H9 (cell line): ENCODE measurements at places on chromosomes 16 and 17.

DNA sequence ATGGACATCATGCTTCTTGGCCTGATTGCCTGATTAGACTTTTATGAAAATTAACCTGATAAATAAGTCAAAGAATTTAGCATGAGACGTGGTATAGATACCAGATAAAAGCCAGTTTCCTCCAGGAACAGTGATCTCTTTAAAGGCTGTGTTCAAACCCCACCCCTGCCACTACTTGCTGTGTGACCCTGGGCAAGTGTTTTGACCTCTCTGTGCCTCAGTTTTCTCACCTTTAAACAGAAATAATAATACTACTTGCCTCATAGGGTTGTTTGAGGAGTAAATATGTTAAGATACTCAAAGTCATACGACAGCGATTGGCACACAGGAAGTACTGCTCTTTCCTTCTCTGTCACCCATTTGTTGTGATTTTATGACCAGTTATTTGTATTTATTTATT is 115.5 kb downstream of the MAF start:
- no peak for DNase-seq

DNA sequence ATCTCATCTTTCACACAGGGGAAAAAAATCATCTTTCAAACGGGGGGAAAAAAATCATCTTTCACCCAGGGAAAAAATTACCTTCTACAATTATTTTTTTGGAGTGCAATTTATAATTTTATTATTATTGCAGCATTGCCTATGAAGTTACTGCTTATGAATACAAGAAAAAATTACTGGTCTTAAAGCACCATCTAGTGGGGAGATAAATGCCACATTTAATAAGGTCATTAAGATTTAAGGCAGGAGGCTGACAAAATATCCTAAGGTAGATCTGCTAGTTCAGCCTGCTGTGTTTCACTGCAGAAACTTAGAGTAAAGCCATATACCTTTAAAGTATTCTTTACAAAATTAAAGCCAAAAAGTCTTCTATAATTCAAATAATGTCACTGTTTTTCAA is 13.7 kb downstream of the SHCBP1 start:
- no peak for DNase-seq

DNA sequence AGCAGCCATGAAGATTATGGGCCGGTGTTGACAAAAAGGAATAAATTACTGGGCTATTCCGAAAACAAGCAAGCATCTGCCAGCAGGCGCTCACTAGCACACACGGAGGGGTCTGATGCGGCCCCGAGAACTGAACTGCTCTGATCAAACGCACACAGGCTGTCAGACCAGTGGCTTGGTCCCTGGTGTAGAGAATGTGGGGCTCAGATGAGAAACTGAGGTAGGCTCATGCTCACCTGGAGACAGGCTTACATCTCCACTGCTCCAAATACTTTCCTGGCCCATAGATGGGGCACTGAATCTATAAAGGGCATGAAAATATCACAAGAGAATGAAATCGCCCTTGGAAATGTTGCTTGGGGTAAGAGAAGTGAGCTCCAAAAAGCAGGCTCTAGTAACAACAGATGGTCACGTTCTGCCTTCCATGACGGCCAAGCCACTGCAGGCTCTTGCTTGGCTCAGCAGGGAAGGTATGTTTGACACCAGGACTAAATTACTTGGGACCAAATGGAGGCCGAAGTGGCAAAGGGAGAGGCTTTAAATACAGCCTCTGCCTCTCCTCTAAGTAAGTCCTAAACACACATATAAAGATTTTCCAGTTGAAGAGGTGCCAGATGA is 5.4 kb downstream of the ABR start:
- DNase-seq, result no peak

DNA sequence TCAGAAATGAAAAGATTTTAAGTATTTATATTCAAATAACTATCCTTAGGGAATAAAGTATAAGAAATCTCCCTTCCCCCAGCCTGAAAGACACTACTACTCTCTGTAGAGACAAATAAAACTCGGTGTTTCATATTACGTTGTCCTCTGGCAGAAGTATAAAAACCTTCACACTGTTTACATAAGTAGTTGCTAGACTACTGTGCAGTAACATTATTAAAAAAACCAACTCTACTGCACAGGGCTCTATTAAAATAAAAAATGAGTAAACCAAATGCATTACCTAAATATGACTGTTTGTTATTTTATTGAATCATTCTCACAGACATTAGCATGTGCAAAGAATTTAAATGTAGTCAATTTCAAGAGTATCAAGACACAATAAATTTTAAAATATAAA is 67.4 kb downstream of the MED13 start:
- DNase-seq, result no peak

GRCh38 chr17:59840329-59841090 is 52.2 kb downstream of the TUBD1 start:
- peak; percentile 82 for DNase-seq

GRCh38 chr17:73641826-73642600 is 2.2 kb downstream of the SDK2 start:
- no peak for DNase-seq

- DNase-seq, result no peak
Observed at GRCh38 chr16:11719762-11720161, 22.9 kb downstream of the TXNDC11 start.

- DNase-seq, result no peak
Observed at GRCh38 chr16:86598607-86599565, 20.5 kb downstream of the FOXL1 start.

- DNase-seq, result peak; percentile 45
Observed at GRCh38 chr16:17070882-17071592, 399.7 kb downstream of the XYLT1 start.

GRCh38 chr16:84683691-84684591 is 15.9 kb upstream of the USP10 start:
- DNase-seq, result peak; percentile 75

GRCh38 chr17:55571095-55571494 is 59.8 kb upstream of the SMIM36 start:
- no peak for DNase-seq

- no peak for DNase-seq
Observed at GRCh38 chr17:740240-741017, 8.0 kb downstream of the TLCD3A start.

GRCh38 chr16:66843191-66843590 is 1.0 kb upstream of the CA7 start:
- DNase-seq, result no peak

DNA sequence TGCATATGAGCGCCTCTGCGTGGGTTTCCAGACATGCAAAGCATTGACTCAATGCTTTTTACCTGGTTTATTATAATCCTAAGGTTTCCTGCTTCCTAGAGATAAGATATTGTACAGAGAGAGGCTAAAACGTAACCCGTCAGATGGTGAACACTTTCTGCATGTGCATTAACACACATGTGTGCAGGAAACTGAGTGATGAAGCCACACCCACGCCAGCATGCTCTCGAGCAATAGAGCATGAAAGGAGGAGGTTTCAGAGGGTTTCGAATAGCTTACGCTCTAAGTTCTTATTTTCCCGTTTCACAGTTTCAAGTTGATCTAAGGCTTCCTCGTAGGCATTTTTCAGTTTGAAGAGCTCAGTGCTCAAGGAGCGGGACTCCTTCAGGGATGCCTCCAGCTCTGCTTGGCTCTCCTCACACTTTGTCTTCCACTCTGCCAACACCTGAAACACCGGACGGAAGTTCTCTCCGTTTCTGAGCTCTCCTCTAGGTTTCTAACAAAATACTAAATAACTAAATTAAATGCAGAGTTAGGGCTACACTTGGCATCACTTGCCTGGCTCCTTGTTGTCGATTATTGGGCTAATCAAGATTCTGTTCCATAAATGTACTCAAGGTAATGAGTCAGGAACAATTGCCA is 23.2 kb downstream of the MYH3 start:
- DNase-seq, result no peak

DNA sequence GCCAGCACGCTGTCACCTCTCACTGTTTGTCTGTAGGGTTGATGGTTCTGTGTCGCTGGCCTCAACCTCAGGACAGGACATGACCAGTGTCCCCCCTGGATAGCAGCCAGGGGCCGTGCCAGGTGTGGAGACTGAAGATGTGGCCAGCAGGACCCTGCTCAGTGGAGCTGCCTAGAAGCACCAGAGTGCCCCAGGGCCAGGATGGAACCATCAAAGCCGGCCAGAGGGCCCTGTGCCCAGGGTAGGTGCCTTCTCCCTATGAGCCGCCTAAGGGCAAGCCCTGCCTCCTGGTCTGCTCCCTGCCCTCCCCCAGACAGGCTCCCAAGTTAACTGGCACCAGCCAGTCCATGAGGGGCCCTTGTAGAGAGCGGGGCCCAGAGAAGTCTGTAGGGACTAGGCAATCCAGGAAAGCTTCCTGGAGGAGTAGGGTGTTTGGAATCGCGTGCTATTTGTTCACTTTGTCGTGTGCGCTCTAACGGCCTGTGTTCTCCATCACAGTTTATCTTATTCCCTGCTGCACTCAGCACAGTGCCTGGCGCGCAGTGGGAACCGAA is 546 bp upstream of the NDUFB10 start:
- no peak for DNase-seq
